ENCODE measurements at places on chromosomes 5 and 9.

- DNase-seq, result no peak
These were observed 17.2 kb downstream of the ENHO start for GRCh38 chr9:34505370-34506120.

DNA sequence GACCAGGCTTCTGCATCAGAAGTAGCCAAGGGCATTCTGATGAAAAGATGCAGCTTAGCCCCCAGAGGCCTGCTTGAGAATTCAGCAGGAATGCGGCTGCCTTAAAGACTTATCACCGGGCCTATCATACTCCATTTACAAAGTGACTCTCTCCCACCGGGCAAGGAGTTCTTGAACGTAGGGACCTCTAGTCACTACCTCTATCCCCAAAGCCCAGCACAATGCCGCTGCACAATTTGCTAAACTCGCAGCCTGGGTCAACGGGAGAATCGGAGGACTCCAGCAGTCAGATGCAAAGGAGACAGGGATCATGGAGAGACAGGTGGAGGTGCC, 661 bp downstream of the PDCL start:
- DNase-seq, result peak; percentile 60

GRCh38 chr5:131641494-131641893, 6.5 kb upstream of the RAPGEF6 start:
- no peak for DNase-seq

GRCh38 chr9:110370315-110370714, 32.7 kb upstream of the TXNDC8 start:
- DNase-seq, result no peak

- DNase-seq, result no peak
These were observed 147.6 kb downstream of the CEMIP2 start for GRCh38 chr9:71620746-71621145.

- no peak for DNase-seq
These were observed 6.8 kb downstream of the NR2F1 start for GRCh38 chr5:93589829-93590215.

- no peak for DNase-seq
These were observed 493.1 kb downstream of the ZNF608 start for GRCh38 chr5:124253203-124253810.

DNA sequence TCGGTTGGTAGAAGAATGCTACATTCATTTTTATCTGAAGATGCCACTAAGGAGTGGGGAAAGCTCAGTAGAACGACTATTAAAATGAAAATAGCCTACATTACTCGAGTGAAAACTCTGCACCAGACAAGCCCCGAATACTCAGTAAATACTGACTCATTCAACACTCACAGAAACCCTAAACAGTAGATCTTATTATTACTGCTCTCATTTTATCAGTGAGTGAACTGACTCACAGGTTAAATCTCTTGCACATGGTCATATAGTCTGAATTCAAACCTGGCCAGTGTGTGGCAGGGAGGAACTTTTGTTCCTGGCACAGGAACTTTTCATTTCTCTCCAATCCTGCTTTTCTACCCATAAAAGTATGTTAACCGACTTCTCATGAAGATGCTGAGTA, 9.6 kb upstream of the PAPPA start:
- DNase-seq, result no peak

- no peak for DNase-seq
These were observed 20.4 kb downstream of the TENT4A start for GRCh38 chr5:6733411-6734242.

- DNase-seq, result no peak
These were observed 18.5 kb upstream of the GNE start for GRCh38 chr9:36276781-36277181.

- DNase-seq, result no peak
These were observed 27.1 kb upstream of the IFNA14 start for GRCh38 chr9:21266733-21267484.

GRCh38 chr9:109440117-109440515, 58.0 kb downstream of the PTPN3 start:
- DNase-seq, result no peak

DNA sequence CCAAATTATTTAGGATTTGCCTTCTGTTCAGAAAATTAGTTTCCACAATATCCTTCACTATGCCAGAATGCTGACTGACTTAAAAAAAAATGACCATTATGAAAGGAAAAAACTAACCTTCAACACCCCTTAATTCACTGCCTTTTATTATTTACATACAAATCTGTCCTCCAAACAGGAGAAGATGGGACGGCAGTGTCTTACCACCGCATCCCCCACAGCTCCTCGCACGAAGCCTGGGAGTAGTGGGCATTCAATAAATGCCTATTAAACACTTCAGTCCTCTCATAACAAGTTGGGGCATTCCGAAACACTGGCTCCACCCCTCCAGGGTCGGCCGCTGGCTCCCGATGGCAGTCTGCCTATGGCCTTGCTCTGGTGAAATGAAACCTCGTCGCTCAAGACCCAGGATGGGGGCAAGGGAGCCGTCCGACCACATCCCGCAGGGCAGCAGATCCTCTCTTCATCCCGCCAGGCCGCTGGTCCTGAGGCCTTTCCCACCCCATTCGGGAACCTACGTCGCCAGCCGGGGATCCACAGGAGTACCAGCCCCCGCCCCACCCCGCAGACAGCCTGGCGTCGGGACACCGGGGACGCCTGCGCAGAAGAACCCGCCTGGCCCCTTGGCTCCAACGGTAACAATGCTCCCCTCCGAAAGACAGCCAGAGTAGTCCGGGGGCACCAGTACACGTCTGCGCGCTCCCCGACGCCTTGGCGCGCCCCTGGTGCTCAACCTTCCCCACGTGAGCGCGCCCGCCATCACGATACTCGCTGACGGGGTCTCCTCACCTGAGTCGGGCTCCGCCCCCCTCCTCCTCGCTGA, 613 bp downstream of the ZBTB5 start:
- peak; percentile 77 for DNase-seq

DNA sequence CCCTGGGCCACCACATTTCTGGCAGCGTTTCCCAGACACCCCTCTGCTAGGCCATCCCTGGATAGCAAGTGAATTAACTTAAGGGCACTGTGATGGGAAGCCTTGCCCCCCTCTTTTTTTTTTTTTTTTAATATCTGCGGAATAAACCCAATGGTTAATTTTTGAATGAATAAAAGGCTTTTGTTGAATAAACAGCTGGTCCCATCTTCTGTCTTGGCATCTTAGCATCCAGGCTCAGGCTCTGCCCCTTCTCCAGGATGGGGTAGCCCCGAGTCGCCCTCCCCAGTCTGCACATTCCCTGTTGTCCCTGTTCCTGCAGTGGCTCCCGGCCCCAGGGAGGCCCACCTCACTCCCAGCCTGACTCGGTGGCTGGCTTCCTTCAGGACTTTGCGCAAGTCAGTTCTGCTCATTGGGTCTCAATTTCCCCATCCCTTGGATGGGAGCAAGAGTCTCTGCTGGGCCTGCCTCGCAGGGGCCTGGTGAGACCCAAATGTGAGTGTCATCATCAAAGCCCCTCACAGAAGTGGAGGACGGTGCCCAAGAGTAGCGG, 29.0 kb upstream of the HMCN2 start:
- DNase-seq, result no peak

GRCh38 chr5:73917433-73917832, 291.4 kb downstream of the ARHGEF28 start:
- DNase-seq, result no peak

DNA sequence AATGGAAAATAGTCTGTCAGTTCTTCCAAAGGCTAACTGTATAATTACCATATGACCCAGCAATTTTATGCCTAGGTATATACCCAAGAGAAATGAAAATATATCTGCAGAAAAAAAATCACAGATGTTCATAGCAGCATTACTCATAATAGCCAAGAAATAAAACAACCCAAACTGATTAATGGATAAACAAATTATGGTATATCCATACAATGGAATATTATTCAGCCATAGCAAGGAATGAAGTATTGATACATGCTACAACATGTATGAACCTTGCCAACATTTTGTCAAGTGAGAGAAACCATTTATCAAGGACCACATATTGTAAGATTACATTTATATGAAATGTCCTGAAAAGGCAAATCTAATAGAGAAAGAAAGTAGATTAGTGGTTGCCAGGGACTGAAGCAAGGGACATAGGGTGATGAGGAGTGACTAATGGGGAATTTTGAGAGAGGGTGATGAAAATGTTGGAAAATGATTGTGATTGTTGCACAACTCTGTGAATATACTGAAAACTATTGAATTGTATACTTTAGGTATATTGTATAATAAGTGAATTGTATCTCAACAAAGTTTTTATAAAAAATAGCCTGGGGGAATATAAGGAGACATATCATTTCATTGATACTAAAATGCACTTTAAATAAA, 114.4 kb downstream of the PBX3 start:
- DNase-seq, result no peak
